ENCODE measurements at places on chromosomes 1 and 21.

DNA sequence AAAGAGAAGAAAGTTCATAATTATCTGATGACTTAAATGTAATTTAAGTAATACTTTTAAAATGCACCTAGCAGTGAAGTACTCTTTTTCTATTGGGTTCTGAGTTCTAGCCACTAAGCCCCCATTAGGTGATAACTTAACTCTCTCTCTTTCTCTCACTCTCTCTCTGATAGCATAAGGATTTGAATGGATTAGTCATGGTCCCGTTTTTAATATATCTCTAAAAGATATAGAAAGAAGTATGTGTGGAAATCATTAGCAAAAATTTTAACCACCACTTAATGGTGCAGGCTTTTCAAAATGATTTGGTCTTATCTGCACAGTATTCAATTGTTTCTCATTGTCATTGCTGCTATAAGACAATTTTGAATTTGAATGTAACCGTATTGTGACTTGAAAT, 78.2 kb downstream of the RWDD3 start:
- no peak for DNase-seq

GRCh38 chr1:33903210-33903589, 39.3 kb downstream of the HMGB4 start:
- no peak for DNase-seq

GRCh38 chr1:227893300-227893948, 54.3 kb downstream of the WNT9A start:
- peak; percentile 1 for DNase-seq

GRCh38 chr1:161707503-161707902, 474 bp downstream of the FCRLA start:
- DNase-seq = no peak

- no peak for DNase-seq
Observed at GRCh38 chr1:223319905-223320580, 43.9 kb downstream of the SUSD4 start.

- no peak for DNase-seq
Observed at GRCh38 chr1:245754463-245754961, 599.7 kb downstream of the KIF26B start.

GRCh38 chr1:21633992-21634805, 35.0 kb downstream of the RAP1GAP start:
- no peak for DNase-seq

DNA sequence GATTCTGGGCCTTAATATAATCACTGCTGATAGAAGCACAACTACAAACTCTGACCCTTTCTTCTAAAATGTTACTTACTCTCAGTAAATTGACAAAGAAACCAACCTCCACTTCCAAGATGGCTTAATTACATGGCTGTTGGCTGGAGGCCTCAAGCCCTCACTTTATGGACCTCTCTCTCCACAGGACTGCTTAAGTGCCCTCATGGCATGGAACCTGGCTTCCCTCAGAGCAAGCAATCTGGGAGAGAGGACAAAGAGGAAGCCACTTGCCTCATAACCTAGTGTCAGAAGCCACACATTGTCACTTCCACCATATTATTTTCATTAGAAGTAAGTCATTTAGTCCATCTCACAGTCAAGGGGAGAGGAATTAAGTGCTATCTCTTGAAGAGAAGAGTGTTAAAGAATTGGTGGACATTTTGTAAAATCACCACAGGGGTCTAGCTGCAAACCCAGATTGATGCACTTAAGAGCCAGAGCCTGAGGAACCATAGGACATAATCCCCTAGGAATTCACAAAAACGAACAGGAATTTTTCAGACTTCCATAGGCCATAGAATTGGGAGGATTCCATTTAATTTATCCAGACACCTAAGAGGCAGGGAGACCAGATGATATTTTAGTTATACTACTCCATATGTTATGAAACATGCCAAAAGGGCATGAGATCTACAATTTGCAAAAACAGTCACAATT, 97.5 kb upstream of the TNFSF4 start:
- no peak for DNase-seq

DNA sequence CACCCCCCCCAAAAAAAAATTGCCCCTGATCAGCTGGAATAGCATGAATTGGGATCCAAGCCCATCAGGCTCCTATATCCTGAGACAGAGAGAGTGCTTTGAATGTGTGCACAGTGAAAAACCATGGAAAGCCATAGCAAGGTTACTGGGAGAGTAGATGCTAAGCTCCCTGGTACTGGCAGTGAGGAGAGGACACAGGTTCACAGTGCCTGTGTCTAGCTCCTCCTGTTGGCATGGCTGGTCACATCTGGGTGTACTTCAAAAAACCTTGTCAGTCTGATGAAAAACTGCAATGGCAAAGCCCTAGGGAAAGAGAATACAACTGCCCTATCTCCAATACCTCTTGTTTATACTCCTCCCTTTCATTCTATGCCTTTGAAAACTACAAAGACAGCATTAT, 12.9 kb downstream of the COPA start:
- DNase-seq = no peak

All from CD4-positive, alpha-beta T cell treated with Interleukin-17A for 4 hours (primary cell).